ENCODE measurements at places on chromosomes 4 and X. TPM values are rescaled to one million over a fixed set of nuclear protein-coding genes. Genes with fewer than 3 reads are reported as not detected.

RBMXL3 gene
- not detected for total RNA-seq

RAB33A gene
- 6.2 TPM for total RNA-seq

APELA gene
- not detected for total RNA-seq

BEX2 gene
- total RNA-seq: 4.3 TPM

CFP gene
- total RNA-seq: 0.29 TPM

CXCL6 gene
- total RNA-seq: not detected

GJB1 gene
- not detected for total RNA-seq

ZFP92 gene
- total RNA-seq: not detected

POLN gene
- total RNA-seq: 4.1 TPM

USP9X gene
- 164 TPM for total RNA-seq

LRIT3 gene
- total RNA-seq: under 0.01 TPM

PAGE1 gene
- total RNA-seq: not detected

MGARP gene
- 4.4 TPM for total RNA-seq

ASB9 gene
- total RNA-seq: not detected

P2RY8 gene
- total RNA-seq: under 0.01 TPM

SPATA18 gene
- 41.3 TPM for total RNA-seq

NAP1L2 gene
- not detected for total RNA-seq

PROM1 gene
- not detected for total RNA-seq

AKAP14 gene
- not detected for total RNA-seq

ETDA gene
- total RNA-seq: not detected

TCEAL8 gene
- 130 TPM for total RNA-seq
